Omental fat pad (tissue), 4 donors: ENCODE measurements at places on chromosomes 7 and 10. TPM values are rescaled to one million over a fixed set of nuclear protein-coding genes. Genes with fewer than 3 reads are reported as not detected.

DNA sequence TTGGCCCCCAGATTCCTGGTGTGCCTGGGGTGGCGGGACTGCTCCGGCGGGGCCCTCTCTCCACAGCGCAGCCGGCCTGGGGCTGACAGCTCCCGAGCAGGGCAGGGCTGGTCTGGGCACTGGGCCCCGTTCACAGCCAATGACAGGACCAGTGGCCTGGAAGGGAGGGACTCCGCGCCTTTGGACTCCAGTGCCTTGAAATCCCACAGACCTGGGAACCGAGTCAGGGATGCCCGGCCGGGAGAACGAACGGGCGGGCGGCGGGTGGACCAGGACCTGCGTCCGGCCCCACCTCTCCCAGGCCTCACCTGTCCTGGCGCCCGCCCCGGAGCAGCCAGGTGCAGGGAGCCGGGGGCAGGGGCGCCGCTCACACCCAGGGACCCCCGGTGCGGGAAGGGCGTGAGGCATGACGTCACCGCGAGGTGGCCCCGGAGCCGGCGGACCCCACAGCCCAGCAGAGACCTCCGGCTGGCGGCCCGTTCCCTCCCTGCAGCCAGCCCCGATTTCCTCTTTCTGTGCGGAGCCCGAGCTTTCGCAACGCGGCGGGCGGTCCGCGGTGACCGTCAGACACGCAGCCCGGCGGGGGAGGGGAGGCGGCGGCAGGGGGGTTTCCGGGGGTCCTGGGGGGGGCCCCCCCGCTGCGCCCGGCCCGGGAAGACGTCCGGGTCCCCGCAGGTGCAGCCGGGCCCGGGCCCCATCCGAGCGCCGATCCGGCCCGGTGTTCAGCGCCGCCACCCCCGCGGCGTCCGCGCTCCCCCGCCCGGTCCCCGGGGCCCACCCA lies 743 bp downstream of the ADAP1 start:
- DNase-seq = no peak

DNA sequence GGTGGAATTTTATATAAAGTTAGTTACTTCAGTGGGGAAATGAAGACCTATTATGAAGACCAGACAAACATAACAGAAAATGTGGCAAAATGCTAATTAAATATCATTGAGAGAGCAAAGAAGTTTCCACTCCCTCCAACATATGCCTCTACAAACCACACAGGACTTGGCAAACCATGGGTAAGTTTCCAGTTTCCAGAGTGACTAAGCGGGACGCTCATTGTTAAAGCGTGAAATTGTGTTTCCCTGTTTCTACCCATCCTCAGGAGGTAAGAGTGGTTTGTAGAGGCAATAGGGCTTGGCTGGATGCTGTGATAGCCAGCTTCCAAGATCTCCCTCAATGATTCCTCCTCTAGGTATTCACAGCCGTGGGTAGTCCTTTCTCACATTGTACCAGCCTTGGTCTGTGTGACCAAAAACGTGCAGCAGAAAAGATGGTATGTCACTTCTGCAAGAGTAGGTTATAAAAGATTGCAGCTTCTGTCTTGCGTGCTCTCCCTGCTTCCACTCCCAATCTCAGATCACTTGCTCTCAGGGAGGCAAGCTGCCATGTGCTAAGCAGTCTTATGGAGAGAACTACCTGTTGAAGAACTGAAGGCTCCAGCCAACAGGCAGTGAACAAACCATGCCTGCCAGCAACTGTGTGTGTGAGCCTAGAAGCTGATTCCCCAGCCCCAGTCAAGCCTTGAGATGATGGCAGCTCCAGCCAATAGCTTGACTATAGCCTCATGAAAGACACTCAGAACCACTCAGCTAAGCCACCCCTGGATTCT lies 35.7 kb downstream of the CBX3 start:
- no peak for DNase-seq

DNA sequence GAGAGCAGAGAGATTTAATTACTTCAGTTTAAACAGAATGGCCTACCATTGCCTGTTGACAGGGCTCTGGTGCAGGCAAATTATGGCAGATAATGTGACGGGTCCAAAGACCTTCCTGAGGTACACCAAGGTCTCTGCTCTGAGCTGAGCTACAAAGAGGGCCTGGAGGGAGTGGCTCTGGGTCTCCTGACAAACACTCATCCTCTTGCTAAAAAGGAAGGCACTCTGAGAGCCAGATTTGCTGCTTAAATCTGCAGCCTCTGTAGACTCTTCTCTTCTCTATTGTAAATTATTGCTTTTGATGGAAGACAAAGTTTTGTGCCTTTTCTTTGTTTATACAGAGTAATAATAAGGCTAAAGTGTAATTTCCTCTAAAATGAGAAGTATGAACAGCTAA lies 529.5 kb upstream of the FZD8 start:
- no peak for DNase-seq

WDR86 gene
- total RNA-seq = 17.2 TPM

- no peak for DNase-seq
Observed at GRCh38 chr10:1465993-1466764, 271.1 kb downstream of the ADARB2 start.

GRCh38 chr7:107069457-107069856 lies 25.0 kb downstream of the PRKAR2B start:
- DNase-seq = no peak

DNA sequence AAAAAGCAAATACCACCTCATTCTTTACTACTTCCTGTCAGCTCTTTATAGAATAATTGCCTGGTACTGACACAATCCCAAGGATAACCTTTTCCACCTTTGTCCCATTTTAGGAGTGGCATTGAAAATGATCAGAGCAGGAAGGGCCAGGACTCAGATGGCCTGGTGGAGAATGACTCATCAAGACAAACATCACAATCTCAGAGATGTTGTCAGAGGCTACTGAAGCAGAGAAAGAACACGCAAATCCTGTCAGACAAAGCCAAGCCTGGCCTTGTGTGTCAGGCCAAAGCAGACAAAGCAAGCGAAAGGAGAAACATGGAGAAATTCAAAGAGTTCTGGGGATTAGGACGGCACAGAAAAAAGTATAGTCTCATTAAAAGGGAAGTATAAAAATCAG lies 40.9 kb downstream of the NSUN6 start:
- no peak for DNase-seq

DNA sequence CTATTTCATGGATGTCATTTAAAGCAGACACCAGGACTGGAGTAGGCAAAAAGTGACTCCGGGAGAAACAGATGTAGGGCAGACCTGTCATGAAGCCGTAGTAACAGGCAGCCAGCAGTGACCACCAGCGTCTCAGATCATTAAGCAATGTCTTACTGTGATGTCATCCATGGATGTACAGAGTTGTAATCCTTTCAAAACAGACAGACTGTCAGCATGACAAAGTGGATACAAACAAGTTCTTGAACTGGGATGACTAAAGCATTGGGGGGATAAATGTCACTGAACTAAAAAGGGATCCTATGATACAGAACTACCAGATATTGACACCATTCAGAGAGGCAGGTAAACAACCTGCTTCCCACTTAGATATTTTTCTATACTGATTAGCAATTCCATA lies 675.5 kb downstream of the PARD3 start:
- DNase-seq = no peak

SLC39A12 gene
- total RNA-seq = 0.47 TPM
